Stimulated activated CD4-positive, alpha-beta T cell treated with anti-CD3 and anti-CD28 coated beads, Interleukin-1b, Interleukin-23, amount 100 ng/mL, for 1 hour (primary cell): ENCODE measurements at places on chromosomes 7 and 10.

DNA sequence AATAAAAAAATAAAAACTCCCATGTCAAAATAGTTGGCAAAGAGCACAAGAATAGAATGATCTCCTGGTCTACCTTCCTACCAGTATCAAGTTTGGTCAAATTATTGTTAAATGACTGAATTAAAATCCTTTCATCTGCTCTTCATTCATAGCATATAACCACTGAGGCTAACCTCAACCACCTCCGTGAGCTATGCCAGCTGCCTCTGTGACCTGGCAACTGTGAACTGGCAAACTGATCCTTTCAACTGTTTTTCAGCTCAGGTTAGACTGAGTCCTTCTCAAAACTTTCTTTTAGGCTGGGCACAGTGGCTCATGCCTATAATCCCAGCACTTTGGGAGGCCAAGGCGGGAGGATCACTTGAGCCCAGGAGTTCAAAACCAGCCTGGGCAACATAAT, 36.1 kb downstream of the NUDCD3 start:
- DNase-seq = no peak

DNA sequence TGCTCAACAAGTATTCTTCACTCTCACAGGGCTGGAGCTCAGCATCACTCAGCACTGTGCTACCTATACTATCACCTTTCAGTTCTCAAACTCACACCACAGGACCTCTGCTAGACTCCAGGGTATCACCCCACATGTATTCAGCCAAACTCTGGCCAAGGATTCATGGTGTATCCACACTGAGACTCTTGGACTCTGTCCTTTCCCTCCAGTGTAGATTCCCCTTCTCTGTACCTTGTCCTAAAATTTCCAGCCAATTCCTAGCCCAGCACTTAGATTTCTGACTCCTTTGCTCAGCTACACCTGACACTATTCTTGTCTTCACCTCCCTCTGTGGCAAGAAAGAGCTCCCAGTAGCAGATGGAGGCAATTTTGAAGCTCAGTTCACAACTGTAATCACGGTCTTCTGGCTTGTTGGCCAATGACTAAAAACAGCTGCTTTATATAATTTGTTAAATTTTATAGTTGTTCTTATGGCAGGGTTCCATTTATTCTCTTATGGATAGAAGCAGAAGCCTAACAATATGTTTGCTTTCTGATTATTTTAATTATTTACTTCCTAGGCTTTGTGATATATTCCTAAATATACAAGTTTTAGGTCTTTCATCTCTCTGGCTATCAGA, 258.8 kb downstream of the THSD7A start:
- no peak for DNase-seq

DNA sequence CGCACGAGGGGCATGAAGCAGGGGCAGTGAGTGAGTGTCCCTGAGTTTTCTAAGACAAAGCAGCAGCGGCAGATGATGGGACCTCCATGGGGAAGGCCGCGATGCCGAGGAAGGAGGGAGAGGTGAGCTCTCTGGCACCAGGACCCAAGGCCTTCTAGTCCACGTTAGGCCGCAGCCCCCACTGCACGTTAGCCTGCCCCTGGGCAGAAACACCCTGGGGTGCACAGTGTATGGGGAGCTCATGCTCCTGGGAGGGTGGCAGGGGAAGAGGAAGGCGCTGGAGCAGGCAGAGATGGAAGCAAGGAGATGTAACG, 97.3 kb upstream of the IKZF1 start:
- no peak for DNase-seq

DNA sequence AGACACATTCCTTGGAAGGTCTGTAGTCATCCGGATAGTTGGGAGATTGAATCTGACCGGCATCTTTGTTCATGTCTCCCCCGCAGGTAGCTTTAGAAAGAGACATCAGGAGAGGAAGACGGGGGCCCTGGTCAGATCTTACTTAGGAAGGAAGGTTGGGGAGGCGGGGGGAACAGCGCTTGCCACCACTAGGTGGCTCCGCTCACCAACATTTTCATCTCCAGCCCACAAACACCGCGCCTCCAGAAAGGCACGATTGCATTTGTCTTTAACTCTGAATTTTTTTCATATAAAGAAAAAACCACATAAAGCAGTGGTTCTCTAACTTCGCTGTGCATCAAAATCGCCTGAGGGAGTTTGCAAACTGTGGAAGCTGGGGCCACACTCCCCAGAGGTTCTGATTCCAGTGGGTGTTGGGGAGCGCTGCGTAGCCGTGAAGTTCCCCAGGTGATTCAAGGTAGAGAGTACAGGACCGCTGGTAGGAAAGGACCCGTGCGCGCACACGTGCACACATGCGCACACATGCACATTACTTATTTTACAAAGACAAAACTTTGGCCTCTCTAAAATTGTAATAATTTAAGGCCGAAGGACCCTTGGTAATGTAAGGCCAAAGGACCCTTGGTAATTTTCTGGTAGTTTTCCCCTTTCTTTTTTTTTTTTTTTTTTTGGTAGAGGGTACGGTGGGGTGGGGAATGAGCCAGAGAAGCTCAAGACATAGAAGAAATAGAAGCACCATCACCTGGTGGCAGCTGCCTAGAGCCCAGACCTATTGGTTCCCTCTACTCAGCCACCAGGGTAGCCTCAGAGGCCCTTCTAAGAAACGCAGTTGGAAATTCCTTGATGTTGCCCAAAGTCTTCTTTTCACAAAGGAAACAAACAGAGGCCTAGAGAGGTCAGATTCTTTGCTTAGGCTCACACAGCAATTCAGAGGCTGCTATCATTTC, 37.4 kb upstream of the OPALIN start:
- DNase-seq = peak; percentile 24
